ENCODE measurements at places on chromosomes 2 and 18.

GRCh38 chr2:101107241-101107640 is 43.9 kb downstream of the TBC1D8 start:
- no peak for DNase-seq

DNA sequence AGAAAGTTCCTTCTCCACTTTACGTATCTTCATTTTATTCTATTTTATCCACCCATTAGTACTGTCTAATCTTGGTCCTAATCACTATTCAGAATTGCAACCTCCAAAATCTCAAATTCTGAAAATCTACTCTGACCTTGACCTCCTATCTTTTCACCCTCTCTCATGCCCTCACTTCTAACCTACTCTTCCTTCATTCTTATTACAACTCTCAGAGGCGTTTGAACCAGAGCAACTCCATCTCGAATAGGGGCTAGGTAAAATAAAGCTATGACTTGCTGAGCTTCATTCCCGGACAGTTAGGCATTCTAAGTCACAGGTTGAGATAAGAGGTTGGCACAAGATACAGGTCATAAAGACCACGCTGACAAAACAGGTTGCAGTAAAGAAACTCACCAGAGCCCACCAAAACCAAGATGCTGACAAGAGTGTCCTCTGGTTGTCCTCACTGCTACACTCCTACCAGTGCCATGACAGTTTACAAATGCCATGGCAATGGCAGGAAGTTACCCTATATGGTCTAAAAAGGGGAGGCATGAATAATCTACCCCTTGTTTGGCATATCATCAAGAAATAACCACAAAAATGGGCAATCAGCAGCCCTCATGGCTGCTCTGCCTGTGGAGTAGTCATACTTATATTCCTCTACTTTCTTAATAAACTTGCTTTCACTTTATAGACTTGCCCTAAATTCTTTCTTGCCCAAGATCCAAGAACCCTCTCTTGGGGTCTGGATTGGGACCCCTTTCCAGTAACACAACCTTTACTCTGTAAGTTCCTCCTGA is 11.4 kb downstream of the CCDC88A start:
- no peak for DNase-seq

DNA sequence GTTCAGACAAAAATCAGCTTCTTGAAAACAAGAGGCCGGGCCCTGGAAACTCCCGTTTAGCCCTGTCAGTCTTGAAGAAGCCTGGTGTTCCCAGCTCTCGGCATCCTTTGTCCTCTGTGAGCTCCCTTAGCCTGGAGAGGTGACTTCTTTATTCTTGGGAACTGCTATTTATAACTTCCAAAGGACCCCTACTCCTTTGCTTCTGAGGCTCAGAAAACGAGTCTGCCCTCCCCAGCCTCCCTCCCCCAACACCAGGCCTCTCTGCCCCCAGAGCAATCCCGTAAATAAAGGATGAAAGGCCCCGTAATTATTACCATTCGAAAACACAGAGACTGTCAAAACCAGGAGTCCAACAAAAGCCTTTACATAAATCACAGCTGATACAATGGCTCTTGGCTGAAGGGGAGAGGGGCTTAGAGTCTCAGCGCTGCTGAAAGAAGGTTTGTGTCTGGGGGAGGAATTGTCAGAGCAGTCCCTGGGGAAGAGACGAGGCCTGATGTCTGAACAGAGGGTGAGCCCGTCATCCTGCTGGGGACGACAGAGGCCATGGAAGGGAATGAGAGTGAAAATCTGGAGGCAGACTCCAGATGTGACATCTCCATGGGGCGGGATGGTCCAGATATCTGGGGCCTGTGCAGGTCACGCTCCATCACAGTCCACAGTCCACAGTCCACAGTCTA is 283.0 kb downstream of the MYCN start:
- DNase-seq = no peak

GRCh38 chr18:50855976-50856757 is 22.8 kb upstream of the ME2 start:
- DNase-seq = no peak

DNA sequence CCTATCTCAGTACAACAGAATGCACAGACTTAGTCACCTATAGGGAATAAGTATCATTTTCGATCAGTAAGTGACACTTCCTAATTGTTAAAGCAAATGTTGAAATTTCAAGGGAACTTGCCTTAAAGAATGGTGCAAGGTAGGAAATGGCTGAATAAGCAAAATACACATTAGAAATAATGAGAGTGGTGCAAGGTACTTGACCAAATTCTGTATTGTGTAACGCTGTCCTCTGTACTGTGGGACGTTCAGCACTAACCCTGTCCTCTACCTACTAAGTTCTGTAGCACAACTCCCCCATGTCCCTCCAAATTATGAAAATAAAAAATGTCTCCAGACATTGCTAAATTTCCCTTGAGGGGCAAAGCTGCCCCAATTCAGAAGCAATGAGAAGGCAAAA is 19.4 kb downstream of the MMADHC start:
- DNase-seq = no peak

- no peak for DNase-seq
Measured at GRCh38 chr2:181319286-181319685, 137.9 kb upstream of the ITGA4 start.

Data from uterus (tissue), 4 donors.